Fibroblast of the aortic adventitia (primary cell): ENCODE measurements at places on chromosomes 6 and 20.
A peak's percentile ranks its signal among the peaks of the same experiment; 100 is the strongest.

- DNase-seq = peak; percentile 22
These were observed 31.0 kb downstream of the ELOVL2 start for GRCh38 chr6:11012976-11013720.

DNA sequence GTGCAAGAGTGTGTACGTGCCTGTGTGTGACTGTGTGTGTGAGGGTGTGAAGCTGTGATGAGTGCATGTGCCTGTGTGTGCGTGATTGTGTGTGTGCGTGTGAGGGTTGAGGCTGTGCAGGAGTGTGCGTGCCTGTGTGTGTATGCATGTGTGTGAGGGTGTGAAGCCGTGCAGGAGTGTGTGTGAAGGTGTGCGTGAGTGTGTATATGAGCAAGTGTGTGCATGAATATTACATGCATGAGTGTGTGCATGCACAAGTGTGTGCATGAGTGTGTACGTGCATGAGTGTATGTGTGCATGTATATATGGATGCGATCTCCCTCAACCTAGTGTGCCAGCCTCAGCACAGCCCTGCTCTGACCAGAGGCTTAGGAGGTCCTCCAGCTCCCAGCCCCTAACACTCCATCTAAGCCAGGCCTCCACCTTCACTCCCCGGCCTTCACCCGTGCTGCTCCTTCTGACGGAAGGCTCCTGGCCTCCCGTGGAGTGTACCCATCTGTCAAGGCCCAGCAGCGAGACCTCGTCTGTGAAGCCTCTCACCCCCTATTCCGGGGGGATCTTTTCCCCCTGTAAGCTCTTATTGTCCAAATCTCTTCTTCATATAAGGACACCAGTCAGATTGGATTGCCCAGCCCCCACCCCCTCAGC, 19.9 kb upstream of the PHACTR3 start:
- DNase-seq = no peak

GRCh38 chr6:98586163-98586562, 248.2 kb upstream of the POU3F2 start:
- no peak for DNase-seq

GRCh38 chr6:22068561-22069305, 228.1 kb downstream of the PRL start:
- DNase-seq = no peak

DNA sequence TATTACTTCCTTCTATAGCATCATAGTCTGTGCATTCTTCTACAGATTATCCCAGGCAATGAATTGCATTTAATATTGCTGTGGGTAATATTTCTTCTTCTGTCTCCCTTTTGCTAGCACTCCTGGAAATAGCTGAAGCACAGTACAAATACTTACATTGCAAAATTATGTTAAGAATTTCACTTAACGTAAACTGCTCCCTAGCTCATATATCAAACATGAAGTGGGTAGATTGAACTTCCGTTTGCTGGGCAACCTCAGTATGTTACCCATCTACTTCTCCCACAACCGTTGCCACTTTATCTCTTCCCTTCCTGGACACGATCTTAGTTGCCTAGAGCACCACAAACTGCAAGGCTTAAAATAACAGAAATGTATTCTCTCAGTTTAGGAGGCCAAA, 963.3 kb downstream of the KIF16B start:
- DNase-seq = no peak

DNA sequence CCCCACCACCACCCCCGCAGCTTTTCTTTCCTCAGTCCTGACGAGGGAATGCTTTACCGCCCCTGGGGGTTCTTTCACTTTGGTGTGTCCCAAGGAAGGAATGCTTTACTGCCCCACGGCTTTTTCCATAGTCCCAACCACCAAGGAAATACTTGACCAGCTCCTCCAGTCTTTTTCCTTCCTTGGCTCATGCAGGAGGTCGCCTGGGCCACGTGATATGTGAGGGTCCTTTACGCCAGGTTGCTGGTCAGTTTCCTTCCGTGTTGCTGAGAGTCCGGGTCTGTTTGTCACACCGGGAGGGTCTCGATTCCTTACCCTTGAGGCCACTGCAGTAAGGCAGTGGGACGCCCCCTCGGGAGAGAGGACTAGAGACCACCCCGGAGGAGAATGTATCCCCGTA, 58.9 kb upstream of the CDH4 start:
- no peak for DNase-seq

DNA sequence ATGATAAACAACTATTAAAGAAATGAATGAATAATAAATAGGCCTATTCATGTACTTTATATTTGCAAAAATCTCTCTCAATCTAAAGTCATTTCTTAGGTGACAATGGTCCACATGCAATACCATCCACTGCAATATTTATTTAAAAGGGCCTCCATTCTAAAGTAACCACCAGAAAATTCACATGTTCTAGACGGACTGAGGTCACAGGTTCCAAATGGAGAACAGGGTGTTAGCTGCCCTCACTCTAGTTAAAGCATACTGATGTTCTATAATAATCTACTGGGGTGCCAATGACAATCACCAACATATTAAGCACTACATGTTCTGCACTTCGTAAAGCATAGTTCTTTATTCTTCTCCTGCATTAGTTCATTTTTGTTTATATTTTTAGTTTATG, 1.2 kb downstream of the HBS1L start:
- no peak for DNase-seq

GRCh38 chr6:150732765-150733539, 132.6 kb upstream of the MTHFD1L start:
- no peak for DNase-seq

GRCh38 chr6:6746333-6746969, 157.9 kb downstream of the LY86 start:
- no peak for DNase-seq

GRCh38 chr6:169904051-169904922, 152.9 kb downstream of the ERMARD start:
- DNase-seq = no peak

DNA sequence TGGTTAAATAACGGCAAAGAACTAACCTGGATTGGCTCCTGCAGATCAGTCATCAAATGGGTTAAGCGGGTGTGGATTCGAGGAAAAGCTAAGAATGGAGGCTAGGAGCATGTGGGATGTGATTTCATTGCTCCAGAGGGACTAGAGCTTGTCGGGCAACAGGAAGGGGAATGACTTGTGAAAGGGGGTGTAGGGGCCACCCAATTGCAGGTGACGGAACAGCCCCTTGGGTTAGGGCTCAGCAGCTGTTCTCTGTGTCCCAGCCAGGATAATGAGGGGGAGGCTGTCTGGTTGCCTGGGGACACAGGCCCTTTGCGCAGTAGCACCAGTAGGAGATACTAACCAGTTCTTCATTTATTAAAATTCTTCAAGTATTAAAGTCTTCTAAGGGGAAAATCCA, 25.0 kb upstream of the MRPS18A start:
- DNase-seq = no peak

DNA sequence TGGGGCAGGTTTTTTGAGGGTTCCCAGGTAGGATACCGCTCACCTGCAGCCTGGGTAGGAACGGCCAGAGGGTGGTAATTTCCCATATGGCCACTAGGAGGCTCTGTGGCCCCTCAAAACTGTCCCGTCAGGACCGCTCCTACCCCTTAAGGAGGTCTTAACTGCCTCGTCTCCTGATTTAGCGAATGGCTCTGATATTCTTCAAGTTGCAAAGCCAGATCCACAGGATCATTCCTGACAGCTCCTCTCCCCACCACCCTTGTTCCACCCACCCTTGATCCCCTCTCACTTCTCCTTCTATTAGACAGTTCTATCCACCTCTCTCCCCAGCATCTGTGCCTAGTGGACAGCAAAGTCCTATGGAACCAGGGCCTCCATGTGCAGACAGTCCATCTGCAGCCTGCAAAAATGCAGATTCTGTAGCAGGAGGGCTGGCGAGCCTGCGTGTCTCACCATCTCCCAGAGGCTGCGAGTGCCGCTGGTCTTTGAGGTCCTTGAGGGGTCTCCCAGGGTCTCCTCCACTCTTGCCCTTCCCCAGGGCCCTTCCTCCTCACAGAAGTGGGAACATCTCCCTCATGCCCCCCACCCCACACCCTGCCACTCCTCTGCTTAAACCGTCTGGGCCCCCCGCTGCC, 34.3 kb upstream of the ZBP1 start:
- peak; percentile 68 for DNase-seq

DNA sequence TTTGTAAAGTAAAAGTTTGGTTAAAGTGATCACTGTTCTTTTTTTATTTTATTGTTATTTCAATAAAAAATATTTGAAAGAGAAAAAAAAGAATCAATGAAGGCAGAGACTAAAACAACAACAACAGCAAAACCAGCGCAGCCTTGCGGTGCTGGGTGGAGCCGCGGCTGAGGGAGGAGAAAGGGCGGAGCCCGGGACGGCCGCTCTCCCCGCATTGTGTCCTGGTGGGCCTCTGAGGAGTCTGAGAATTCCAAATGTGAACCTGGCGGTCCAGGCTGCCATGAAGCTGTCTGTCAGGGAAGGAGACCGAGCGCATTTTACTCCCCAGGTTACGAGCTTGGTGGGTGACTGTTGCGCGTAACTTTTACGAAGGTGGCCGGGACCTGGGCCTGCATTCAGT, 43.2 kb downstream of the TMEM242 start:
- DNase-seq = no peak

DNA sequence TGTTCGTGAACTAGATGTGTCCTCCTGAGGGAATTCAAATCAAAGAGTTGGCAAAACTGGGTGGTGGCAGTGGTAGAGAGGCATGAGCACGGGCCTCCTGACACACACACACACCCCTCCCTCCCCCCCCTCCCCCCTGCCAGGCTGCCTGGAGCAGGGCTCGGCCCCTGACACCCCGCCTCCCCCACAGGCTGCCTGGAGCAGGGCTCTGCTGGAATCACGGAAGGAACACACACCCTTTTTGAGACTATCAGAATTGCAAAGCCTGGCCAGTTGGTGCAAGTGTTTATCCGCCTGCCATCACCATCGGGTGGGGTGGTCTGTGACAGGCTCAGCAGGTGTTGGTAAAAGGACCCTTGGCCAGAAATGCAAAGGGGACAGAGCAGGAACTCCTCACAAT, 59.0 kb downstream of the FAM120B start:
- DNase-seq = no peak

- no peak for DNase-seq
These were observed 213.8 kb downstream of the BCAS1 start for GRCh38 chr20:53856300-53857295.

- DNase-seq = no peak
These were observed 3.1 kb upstream of the TAB2 start for GRCh38 chr6:149314325-149314905.

GRCh38 chr6:97626671-97627441, 343.8 kb upstream of the MMS22L start:
- DNase-seq = peak; percentile 22

DNA sequence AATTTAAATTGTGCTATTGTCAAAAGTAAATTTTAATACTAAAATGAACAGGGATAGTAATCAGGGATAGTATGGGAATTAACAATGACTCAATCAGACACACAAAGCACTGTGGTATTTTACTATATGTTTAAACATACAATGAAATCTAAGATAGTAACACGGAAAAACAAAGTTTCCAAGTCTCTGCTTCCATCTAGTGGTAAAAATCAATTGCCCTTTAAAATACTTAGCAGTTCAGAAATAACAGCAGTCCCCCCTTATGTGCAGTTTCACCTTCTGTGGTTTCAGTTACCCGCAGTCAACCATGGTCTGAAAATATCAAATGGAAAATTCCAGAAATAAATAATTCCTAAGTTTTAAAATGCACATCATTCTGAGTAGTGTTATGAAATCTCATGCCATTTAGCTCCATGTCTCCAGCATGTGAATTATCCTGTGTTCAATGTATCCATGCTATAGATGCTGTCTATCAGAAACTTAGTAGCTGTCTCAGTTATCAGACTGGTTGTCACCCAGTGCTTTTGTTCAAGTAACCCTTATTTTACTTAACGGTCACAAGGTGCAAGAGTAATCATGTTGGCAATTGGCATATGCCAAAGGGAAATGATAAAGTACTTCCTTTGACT, 58.5 kb downstream of the AHI1 start:
- DNase-seq = peak; percentile 44

GRCh38 chr6:169176361-169176991, 77.2 kb downstream of the THBS2 start:
- DNase-seq = no peak

DNA sequence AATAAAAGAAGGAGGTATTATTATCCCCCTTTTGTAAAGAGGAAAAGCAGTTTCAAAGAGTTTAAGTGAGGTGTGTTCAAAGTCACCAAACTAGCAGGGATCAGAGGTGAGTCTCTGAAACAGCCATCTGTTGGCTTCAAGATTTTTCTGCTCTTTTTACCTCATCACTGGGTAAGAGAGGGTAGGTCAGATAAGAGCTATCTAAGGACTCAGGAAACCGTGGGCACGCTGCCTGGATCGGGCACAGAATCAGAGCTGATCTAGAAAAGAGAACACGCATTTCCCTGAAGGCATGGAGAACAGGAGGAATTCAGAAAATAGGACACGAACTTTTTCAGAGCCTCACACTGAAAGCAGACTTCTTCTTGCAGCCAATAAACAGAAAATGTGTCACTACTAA, 65.8 kb upstream of the LY86 start:
- DNase-seq = no peak

DNA sequence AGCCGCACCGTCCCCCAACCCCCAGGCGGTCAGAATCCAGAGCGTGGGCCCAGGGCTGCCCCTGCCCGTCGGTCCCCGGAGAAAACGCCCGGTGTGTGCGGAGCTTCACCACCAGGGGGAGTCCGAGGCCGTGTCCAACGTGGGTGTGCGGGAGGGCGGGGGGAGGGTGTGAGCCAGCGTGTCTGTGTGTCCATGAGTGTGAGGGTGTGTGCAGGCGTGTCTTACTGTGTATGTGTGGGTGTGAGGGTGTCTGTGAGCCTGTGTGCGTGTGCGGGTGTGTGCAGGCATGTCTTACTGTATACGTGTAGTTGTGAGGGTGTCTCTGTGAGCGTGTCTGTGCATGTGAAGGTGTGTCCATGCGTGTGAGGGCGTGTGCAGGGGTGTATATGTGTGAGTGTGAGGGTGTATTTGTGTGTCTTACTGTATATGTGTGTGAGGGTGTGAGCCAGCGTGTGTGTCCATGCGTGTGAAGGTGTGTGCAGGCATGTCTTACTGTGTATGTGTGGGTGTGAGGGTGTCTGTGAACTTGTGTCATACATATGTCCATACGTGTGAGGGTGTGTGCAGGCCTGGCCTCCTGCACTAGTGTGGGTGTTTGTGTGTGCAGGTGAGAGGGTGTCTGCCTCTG, 24.6 kb upstream of the GATA5 start:
- peak; percentile 50 for DNase-seq

DNA sequence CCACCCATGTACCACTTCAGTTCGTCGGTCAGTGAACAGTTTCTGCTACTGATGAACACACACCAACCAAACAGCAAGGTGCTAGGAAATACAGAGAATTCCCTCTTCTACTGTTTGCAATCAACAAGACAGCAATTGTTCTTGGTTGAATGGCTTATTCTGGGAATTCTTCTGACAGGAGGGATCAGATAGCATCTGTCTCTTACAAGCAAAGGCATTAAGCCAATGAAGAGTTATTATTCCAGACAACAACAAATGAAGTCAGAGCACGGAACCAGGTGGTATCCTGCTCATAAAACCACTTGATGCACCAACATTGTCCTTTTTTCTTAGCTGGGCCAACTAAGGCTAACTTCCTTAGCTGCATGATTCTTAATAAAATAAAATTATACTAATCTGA, 37.8 kb downstream of the PTPRK start:
- no peak for DNase-seq
